ENCODE measurements at places on chromosomes 3 and 15.
A peak's percentile ranks its signal among the peaks of the same experiment; 100 is the strongest.

- no peak for DNase-seq
Measured at GRCh38 chr3:177811835-177812234, 614.6 kb upstream of the TBL1XR1 start.

DNA sequence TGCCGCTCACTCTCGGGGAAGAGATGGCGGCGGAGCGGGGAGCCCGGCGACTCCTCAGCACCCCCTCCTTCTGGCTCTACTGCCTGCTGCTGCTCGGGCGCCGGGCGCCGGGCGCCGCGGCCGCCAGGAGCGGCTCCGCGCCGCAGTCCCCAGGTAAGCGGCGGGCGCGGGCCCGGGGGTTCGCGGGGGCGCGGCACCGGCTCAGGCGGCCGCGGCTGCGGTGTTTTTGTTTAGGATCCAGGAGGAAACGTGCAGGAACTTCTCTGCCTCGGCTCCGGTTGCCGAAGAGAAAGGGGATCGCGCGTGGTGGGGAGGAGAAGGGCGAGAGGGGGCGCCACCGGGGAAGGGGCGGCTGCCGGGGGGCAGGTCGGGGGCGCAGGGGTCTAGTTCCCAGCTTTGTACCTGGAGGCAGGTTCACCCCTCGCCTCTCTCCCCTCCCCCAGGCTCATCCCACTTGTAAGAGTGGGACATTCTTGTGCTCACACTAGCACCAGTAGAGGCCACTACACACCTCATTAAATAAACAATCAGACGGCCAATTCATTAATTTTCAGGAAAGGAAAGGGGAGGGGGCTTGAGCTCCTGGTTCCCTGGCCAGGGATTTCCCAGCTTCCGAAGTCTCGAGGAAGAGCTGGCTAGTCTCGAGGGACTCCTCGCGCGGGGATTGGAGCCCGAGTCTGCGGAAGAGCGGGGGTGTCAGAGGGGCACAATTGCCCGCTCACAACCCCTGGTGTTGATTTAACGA, 562 bp downstream of the NEO1 start:
- peak; percentile 69 for DNase-seq

DNA sequence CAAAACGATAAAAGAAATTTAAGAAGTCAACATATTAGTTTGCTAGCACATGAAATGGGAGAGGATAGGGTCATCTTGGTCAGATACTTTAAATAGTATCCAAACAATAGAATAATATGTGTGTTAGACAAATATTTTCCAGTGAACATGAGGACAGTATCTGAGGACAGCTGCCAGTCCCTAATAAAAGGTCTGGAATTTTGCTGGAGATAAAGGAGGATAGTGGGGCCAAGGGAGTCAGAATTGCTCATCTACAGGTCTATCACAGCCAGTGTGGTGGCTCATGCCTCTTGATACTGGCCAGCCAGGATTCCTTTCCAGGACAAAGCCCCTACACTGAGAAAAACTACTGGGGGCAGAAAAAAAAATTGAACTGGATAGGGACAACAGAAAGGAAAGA, 74.0 kb downstream of the HERC1 start:
- no peak for DNase-seq

DNA sequence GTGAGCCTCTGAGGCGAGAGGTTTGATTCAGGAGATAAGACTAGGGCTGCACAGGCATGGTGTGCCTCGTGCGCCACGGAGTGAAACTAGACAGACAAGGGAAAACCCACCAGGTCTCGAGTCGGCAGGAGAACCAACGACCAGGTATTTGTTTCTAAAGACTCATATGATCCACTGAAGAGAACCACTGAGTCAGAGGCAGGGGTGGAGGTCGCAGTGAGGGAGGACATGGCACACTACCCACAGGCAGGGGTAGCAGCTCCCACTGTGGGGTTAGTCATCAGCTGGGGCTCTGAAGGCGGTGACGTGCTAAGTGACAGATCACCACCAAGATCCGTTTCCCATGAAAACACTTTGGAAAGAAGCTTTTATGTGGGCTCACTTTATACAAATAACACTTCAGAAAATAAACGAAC, 45.7 kb downstream of the CHSY1 start:
- no peak for DNase-seq

DNA sequence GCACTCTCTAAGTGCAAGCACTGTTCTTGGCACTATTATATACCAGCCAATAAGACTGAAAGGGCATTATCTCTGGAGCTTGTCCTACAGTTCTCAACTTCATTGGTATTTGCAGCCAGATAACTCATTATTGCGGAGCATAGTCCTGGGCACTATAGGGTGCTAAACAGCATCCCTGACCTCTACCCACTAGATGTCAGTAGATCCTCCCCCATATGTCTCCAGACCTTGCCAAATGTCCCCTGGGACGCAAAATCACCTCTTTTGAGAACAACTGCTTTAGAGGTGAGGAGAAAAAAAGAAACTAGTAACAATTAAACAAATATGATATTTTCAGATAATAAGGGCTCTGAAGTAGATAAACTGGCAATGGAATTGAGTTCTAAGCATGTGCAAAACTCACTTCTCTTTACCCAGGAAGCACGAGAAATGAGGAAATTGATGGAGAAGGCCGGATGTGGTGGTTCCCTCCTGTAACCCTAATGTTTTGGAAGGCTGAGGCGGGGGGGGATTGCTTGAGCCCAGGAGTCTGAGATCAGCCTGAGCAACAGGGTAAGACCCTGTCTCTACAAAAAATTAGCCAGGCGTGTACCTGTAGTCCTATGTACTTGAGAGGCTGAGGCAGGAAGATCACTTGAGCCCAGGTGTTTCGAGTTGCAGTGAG, 61.4 kb downstream of the FRMD4B start:
- no peak for DNase-seq

DNA sequence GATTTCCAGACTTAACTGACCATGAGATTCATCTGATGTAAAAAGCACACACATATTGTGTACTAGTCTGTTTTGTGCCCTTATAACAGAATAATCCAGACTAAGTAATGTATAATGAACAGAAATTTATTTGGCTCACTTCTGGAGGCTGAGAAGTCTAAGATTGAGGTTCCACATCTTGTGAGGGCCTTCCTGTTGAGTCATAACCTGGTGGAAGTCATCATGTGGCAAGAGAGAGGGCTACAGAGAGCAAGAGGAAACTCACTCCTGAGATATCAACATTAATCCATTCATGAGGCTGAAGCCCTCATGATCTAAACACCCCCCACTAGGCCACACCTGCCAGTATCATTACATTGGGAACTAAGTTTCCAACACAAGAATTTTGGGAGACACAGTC, 977.6 kb downstream of the MCTP2 start:
- DNase-seq: no peak

Measured in cerebellar cortex (tissue), 1 donor.